ENCODE measurements at places on chromosomes 3 and 15. TPM values are rescaled to one million over a fixed set of nuclear protein-coding genes. Genes with fewer than 3 reads are reported as not detected.

Gene ATG7
- total RNA-seq = 28.6 TPM

Gene TJP1
- total RNA-seq = not detected

GRCh38 chr3:193899001-193899400 is 236.9 kb upstream of the HES1 start:
- no peak for DNase-seq

DNA sequence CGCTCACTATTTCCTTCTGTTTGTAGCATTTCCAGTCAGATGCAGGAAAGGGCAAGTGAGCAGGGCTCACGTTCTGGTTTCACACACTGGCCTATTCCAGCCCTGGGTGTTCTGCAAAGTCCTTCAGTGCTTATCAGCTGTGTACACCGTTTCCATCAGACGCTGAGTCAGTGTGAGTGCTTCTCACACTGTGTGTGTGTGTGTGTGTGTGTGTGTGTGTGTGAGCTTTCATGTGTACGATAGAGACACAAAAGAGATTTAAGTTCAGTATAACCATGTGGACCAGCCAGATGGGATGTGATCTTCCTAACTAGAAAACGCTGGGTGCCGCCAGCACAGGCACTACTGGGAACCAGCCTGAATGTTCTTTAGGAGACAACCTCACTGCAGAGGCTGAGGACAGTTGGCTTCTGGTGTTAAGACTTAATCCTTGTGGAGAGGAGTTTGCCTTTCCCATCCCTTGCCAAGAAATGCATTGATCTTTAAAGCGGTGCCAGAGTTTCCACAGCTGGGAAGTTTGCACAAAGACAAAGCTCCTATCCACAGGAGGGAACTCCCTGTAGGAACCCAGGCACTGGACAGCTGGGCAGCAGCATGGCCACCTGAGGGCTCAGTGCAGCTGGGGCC is 3.9 kb upstream of the CHSY1 start:
- no peak for DNase-seq

DNA sequence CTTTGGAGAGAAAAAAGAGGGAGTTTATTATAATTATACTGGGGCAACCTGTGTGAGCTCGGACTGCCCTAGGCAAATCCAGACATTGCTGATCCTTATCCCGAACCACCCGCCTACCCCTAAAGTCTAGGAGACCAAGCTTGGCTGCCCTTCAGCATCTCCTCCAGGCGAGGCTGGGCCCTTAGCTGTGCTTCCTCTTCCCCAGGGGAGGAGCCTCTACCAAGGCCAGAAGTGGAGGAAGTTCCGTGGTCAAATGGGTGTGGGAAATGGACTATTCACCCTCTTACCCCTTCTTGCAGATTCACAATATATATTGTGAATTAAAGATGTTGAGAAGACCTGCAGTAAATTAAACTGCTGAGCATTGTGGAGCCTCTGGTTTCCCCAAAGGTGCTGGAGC is 158.3 kb upstream of the HES1 start:
- no peak for DNase-seq

DNA sequence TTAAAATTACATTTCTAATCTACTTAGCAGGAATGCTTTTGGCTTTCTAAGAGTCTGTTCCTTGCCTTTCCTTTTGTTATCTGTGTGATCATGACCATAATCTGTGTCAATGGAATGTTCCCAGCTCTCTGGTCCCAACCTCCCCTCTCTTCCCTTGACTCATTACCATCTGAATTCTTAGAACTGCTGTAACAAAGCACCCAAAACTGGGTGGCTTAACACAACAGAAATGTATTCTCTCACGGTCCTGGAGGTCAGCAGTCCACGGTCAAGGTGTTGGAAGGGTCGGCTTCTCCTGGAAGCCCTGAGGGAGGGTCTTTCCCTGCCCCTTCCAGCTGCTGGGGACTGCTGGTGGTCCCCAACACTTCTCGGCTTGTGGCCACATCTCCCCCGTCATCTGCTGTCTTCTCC is 81.1 kb downstream of the LRRK1 start:
- no peak for DNase-seq

- DNase-seq = no peak
Measured at GRCh38 chr3:190239325-190239724, 82.9 kb downstream of the CLDN1 start.

Data from activated naive CD8-positive, alpha-beta T cell treated with anti-CD3 and anti-CD28 coated beads, Interleukin-2, amount 10 ng/mL, durations not matched to agents 7 days and 5 days (primary cell).